H54 (cell line): ENCODE measurements at places on chromosomes 7 and 10.

DNA sequence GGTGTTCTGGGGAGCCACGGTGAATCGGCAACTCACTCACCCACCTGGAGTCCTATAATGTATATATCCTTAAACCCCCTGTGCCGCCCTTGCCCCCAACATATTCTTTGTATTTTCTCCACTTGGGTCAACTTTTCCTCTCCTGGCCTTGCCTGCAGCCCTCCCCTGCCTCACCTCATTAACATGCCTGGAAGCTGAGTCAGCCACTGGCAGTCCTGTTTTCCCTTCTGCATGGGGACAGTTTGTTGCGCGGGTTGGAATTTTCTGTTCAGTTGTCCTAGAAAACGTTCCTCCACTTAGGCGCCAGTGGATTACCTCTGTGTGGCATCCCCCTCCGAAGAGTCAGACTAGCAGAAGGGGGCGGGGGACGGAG lies 97.4 kb downstream of the C10orf105 start:
- DNase-seq: peak; percentile 89

- DNase-seq: no peak
Observed at GRCh38 chr10:113849946-113850345, 3.9 kb downstream of the DCLRE1A start.

GRCh38 chr10:79381804-79382221 lies 34.5 kb downstream of the PPIF start:
- DNase-seq: peak; percentile 99

DNA sequence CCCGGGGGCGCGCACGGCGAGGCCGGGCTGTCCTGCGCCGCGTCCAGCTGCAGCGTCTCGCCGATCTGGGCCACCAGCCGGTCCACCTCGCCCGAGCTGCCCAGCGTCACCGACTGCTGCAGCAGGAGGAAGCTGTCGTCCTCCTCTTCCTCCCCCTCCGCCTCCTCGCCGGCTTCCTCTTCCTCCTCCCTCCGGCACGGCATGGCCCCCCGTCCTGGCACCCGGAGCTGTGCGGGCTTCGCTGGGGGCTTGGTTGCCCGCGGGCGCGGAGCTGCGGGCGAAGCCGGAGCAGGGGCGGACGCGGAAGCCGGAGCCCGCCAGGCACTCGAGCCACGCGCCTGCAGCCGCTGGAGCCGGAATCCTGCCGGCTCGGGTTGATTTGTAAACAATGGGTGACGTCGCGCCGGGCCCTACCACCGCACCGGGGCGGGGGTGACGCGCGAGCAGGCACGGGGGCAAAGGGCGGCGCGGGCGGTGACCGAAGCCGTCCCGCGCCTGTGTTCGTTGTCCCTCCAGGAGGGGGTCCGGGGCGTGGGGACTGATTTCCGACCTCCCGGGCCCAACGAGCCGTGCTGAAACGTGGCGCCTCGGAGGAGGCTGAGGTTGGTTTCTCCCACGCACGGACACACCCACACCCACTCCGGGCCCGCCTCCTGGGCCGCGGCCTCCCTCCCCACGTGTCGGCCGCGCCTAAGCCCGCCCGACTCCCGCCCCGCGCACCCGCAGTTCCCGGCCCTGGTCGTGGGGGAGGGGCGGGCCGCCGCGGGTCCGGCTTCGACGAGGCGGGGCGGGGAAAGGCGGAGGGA lies at the start of gene FRAT2:
Gene FRAT2 (minus strand): TSS at position 360 of the 806 bp plus-strand sequence. CDS start 157 bp downstream, at position 203.
- DNase-seq: peak; percentile 99

- no peak for DNase-seq
Observed at GRCh38 chr10:79219322-79219957, 127.8 kb upstream of the PPIF start.

- no peak for DNase-seq
Observed at GRCh38 chr10:29191674-29192073, 97.2 kb upstream of the LYZL1 start.

DNA sequence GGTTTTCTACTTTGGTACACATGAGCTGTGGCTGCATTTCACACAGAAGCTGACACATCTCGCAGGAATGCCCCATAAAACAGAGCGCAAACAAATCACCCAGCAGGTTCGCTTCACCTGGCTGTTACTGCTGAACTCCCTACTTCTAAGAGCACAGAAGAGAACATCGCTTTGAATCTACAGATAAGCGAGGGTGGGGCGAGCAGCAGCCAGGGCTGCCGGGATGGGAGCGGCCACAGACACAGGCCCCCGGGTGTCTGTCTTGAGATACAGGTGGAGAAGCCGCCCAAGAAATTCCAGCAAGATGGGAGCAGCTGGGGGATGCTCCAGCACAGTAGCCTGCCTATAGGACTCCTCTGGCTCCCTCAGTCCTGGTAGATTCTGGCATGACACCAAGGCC lies 27.4 kb downstream of the OGDHL start:
- DNase-seq: no peak

- no peak for DNase-seq
Observed at GRCh38 chr7:86600506-86601290, 43.0 kb upstream of the GRM3 start.

GRCh38 chr10:115947104-115947503 lies 325.9 kb downstream of the GFRA1 start:
- DNase-seq: no peak
